ENCODE measurements at places on chromosomes 5 and 9.

DNA sequence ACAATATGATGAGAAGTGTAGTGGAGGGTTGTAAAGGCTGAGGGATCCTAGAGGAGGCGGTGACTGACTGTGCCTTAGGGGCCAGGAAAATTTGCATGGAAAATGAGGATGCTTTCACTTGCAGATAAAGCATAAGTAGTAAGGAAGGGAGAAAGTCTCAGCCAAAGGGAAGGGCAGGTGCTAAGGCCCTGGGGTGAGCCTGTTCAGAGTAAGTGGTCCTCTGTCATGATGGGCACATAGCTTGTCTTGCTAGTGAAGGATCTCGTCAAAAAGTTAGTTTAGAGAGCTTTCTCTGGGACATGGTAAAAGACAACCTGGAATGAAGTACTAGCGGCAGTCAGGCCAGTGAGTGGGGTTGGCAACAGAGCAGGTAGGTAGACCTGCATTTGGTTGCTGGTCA, 75.4 kb upstream of the CPLX2 start:
- DNase-seq = no peak

DNA sequence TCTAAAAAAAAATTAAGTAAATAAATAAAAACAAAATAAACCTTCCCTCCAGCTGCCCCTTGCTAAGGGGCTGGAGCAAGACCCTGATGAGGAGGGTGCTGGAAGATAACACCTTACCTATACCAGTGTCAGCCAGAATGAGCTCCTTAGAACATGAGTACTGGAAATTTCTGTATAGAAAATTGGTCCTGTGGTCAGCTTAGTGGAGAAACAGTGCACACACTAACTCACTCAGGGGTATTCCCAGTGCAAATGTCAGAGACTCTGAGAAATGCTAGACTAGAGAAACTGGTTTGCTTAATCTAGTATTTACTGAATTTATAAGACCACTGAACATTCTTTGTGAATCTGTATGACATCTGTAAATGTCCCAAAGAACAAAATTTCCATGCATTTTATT, 62.1 kb upstream of the CTXN3 start:
- no peak for DNase-seq

DNA sequence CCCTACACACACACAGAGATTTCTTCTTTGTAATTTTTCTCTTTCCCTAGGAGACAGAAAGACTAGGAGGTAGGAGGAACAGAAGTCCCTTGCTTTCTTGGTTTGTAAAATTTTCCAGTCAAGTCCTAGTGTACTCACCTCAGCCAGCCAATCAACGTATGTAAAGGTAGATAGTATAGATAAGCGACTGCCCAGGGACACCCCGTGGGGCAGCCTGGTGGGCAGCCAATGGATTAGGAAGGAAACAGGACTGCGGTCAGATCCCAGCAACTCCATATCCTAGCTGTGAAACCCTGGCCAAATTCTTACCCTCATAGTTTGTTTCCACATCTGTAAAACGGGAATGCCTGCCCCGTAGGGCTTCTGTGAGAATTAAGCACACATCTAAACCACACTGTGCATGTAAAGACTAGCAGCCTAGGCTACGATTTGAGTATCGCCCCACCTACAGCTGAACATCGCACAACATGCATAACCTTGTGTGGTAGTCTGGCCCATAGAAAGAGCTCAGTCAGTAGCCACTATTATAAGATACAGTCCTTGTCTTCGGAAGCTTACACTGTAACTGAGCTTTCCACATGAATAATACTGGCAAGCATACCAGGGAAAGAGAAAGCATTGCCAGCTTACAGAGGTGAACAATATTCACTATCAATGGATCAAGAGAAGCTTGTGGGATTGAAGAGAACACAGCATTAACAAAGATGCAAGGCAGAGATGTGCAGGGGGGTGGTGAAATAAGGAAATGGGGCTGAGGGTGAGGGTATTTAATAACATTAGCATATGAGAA, 353.4 kb upstream of the PANK3 start:
- no peak for DNase-seq

DNA sequence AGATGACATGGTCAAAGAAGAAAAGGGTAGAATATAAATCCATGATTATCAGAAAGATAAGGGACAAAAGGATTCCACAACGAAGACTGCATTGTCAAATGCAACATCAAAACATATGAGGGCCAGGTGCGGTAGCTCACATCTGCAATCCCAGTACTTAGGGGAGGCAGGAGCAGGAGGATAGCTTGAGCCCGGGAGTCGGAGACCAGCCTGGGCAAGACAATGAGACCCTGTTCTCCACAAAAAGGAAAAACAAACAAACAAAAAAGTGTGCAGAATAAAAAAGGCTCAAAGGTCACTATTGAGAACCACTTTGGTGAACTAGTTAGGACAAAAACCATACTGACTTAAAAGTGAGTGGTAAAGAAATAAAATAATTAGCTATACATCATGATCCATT, 60.2 kb upstream of the NR5A1 start:
- DNase-seq = no peak

Data from CD4-positive, alpha-beta T cell treated with Interferon alpha-2 for 1 hour (primary cell).